Activated CD4-positive, alpha-beta T cell treated with anti-CD3 and anti-CD28 coated beads, Interleukin-2, amount 50 U/mL, for 4 hours (primary cell): ENCODE measurements at places on chromosomes 2 and 18.

DNA sequence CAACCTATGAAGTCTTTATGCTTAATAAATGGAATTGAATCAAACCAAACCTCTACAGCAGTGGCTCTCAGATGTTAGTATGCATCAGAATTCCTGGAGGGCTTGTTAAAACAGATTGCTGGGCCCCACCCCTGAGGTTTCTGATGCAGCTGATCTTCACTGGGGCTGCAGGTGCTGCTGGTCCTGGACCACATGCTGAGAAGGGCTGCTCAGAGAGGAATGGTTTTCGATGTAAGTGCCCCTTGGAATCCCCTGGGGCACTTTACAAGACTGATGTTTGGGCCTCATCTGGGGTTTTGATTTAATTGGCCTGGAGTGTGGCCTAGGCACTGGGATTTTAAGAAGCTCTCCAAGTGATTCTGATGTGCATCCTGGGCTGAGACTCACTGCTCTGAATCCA is 403.8 kb upstream of the HS6ST1 start:
- DNase-seq: no peak

DNA sequence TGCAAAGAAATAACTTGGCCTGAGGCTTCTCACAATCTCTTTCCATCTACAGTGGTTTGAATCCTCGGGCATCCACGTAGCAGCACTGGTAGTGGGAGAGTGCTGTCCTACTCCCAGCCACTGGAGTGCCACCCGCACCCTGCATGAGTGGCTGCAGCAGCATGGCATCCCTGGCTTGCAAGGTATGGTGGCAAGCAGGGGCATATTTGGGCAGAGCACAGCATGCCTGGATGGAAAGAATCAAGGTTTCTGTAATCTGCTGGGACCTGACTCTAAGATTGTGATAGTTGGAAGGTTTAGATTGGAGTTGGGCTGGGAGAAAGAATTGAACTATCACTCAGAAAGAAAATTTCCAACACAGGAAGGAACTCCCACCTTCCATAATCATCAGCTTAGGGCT is 4.0 kb downstream of the CAD start:
- no peak for DNase-seq

DNA sequence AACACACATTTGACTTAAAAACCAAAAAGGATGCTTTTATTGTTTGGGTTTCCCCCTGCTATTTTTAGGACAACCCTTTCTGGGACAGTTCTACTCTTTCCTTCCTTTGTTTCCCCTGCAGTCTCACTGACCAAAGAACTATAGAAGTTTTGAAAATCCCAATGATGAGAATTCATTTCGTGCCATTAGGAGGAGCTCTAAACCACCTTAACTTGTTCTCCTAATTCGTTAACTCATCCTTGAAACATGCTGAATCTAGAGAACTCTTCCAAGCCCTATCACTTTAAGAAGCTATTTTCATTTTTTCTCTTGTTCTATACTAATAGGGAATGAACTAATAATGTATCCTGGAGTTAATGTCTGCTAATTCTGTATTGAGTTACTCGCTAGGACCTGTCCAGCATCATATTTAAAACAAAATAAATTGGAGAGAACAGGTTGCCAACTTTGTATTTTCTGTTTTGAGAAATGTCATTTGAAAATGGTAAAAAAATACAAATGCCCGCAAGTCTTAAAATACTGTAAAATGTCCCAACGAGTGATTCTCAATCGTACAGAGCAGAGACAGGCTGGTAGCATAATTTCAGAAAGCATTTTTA is 62.9 kb downstream of the AFTPH start:
- DNase-seq: no peak

DNA sequence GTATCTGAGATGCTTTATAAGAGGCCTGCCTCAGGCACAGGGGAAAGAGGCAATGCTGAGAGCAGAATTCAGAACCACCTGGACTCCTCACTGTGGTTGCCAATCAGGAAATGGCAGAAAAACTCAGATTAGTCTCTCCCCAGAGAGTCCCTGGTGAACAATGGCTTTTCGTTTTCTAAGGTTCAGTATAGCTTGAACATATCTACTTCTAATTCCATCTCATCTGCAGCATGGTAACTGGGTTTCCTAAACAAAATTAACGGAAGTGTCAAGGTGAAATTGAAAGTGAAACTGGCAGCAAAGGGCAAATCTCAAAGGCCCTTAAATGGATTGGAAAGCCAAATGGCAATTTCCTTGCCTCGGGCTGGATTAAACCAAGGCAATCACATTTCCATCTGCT is 480.2 kb upstream of the ACVR2A start:
- DNase-seq: no peak
